ENCODE measurements at places on chromosomes 2 and 18.
A peak's percentile ranks its signal among the peaks of the same experiment; 100 is the strongest.

DNA sequence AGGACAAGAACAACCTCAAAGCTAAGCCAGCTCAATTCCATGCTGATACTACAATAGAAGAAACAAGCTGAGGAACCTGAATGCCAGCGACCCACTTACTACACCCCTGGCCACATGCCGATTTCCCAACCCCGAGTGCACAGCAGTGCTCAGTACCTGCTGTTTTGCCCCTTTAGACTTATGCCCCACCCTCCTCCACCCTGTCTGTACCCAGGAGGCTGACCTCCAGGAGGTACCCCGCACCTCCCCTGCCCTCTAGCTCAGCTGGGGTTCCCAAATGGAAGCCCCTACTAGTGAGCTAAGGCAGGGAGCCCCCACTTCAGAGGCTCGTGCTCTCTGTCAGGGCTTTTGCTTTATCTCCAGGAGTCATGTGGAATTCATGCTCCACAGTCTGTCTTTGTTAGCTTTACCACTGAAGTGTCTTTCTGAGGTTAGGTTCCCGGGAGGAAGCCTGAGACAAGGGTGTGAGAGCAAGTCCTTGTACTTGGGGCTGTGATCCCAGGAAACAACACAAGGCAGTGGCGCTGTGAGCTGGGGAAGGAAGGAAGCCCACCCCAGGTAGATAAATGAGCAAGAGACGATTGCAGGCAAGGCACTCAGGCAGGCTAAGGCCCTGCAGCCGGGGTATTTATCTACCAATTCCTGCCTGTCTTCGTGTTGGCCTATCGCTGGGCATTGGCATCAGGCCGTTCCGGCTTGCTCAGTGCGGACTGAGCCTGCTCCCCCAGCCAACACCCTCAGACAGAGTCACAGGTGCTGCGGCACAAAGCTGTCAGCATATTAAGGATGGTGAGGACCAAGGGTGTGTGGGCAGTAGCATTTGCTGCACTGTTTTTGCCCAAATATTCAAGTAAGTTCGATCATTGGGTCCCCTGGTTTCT is 220.5 kb downstream of the CYP26B1 start:
- DNase-seq: no peak

- DNase-seq: peak; percentile 21
Measured at GRCh38 chr2:181656450-181657291, at the start of gene CERKL. Gene CERKL, minus strand, starts transcription at chr2:181657105. Its CDS starts 99 bp downstream, at chr2:181657006.

- peak; percentile 34 for DNase-seq
Measured at GRCh38 chr18:3305354-3305762, 43.4 kb downstream of the MYL12B start.

GRCh38 chr2:152549423-152549822 is 167.8 kb downstream of the PRPF40A start:
- no peak for DNase-seq

DNA sequence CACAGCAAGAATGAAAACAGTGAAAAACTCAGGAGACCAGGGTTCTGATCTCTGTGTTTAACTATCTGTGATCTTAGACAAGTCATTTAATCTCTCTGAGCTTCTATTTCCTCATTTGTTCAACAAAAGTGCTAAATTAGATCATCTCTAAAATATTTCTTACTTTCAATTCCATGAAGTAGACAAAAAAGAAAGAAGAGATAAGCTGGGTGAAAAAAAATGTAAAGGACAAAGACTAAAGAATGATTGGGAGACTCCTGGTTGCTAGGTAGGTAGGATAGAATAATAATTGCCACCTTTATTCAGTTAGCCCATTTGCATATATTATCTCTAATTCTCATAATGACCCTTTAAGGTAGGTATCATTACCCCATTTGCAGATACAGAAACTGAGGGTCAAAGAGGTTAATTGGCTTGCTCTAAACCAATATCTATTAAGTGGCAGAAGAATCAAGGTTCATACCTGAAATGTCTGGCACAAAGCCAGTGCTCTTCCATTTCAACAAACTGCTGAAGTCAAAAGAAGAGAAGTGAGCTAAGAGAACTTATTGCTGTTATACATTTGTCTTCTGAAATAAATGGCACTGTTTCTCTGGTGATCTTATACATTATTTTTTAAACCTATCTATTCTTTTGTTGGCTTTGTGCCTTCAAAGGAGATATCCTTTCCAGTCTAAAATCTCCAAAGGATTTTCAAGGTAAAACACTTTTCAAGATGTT is 141.7 kb downstream of the OTX1 start:
- no peak for DNase-seq

DNA sequence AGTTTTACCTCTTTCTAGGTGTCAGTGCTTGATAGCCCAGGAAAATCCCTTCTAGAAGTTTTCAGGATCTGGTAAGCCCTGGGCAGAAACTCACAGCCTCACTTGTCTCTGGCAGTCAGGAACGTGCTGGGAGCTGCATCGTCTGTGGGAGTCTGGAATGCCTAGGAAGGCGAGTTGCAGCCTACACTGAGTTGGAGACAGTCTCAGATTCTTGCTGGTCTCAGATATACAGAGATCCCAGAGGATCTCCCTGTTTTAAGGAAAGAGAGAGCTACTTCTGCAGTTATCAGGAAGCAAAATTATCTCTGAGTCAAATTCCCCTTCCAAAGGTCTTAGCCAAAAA is 104.4 kb upstream of the CDC42EP3 start:
- DNase-seq: no peak

- DNase-seq: no peak
Measured at GRCh38 chr2:175567435-175568061, 386.0 kb upstream of the ATP5MC3 start.

- no peak for DNase-seq
Measured at GRCh38 chr2:160174322-160174721, 25.8 kb downstream of the ITGB6 start.

GRCh38 chr18:74597034-74597661 is 522 bp upstream of the ZNF407 start:
- DNase-seq: peak; percentile 76

- DNase-seq: no peak
Measured at GRCh38 chr2:126995621-126996377, 97.1 kb downstream of the TEX51 start.

GRCh38 chr18:47696870-47697269 is 233.6 kb downstream of the SMAD2 start:
- no peak for DNase-seq

GRCh38 chr2:3450385-3451010 is 68.8 kb downstream of the ADI1 start:
- no peak for DNase-seq

GRCh38 chr2:128563348-128563687 is 244.7 kb upstream of the HS6ST1 start:
- no peak for DNase-seq

- peak; percentile 35 for DNase-seq
Measured at GRCh38 chr2:99485411-99485810, 4.4 kb downstream of the REV1 start.

DNA sequence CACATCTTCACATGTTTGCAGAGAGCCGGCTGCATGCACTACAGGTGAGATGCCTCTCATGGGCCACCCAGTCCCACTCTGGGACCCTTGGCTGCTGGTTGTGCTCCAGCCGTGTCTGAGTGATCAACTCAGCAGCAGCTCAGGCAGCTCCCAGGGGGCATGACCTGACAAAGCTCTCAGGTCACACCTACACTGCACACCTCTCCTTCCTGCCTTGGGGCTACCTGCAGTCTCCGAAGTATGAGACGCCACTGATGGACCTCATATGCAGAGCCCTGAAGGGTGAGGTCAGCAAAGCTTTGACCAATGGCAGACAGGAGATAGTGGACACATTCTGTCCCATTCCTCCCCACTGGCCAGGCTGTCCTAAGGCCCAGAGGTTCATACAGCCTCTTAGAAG is 51.4 kb downstream of the LBH start:
- DNase-seq: no peak

- DNase-seq: no peak
Measured at GRCh38 chr2:74101574-74102300, 46.0 kb downstream of the BOLA3 start.

DNA sequence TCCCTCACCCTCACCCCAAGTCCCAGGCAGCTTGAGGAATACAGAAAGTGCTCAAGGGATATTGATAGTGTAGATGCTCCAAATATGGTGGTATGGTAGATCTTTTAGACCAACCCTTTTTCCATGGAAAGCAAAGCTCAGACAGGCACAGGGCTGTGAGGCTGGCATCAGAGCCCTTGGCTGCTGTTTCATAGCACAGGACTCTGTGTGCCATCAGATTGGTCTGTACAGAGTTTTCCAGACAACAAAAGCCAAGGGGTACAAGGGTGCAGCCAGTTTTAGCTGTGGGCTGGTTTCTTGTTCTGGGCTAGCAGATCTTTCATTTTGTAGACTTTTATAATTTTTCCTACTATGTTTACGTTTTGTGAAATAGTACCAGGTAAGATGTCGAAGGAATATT is 296.9 kb upstream of the TNP1 start:
- no peak for DNase-seq

DNA sequence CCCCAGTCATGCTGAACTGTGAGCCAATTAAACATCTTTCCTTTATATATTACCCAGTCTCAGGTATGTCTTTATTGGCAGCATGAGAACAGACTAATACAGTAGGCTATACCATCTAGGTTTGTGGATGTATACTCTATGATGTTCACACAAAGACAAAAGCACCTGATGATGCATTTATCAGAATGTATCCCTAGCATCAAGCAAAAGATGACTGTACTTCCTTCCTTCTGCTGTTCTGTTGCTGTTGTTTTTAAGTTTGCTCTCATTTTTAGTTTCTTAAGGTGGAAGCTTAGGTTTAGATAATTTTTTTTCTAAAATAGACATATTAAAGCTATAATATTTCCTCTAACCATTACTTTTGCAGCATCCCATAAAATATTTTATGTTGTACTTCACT is 12.4 kb downstream of the ZSCAN30 start:
- no peak for DNase-seq

DNA sequence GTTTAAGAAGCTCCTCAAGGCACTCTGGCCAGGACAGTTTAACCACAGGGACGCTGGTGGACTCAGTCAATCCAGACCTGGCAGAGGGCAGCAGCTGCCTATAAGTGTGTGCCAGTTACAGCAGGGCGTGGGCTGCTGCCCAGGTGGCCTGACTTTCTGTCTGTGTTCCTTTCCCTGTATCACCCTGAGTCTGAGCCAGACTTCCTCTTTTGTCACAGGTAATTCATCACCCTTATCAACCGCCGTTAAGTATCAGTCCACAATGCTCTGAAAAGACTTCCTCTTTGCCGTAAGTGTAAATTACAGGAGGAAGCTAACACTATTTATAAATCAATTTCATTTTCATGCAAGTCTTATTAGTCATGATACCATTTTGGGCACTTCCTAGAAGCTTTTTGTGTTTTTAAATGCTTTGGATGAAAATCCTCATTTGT is 7.0 kb downstream of the LPIN1 start:
- DNase-seq: peak; percentile 68

DNA sequence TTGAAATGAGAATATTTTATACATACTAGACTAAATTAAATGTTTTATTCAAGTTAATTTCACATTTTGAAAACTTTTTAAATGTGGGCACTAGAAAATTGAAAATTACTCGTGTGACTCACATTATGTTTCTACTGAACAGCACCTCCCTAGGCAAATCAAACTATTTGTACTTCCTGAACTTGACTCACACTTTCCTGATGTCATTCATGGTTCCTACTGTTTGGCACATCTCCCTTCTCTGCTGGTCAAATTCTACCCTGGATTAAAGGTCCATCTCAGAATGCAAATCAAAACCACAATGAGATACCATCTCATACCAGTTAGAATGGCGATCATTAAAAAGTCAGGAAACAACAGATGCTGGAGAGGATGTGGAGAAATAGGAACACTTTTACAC is 16.7 kb downstream of the LHCGR start:
- no peak for DNase-seq

DNA sequence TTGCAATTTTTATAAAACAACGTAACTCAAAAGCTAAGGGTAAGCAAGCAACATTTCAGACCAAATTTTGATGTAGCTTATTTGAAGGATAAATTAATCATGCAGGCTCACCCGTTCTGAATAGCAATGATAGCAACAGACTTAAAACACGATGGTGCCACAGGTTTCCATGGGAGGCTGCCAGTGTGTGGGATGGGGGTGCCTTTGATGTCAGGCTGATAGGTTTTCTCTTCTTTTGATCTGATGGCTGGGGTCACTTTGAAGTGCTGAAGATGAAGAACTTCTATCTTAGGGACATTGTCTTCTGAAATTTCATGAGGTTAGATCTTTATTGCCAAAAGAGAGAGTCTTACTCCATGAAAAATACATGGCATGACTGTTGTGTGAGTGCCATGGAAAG is 206.8 kb downstream of the LPIN1 start:
- no peak for DNase-seq

- DNase-seq: peak; percentile 12
Measured at GRCh38 chr2:170813611-170814532, 2.8 kb upstream of the GAD1 start.

GRCh38 chr2:96808176-96808837 is 7.8 kb upstream of the CNNM3 start:
- no peak for DNase-seq

DNA sequence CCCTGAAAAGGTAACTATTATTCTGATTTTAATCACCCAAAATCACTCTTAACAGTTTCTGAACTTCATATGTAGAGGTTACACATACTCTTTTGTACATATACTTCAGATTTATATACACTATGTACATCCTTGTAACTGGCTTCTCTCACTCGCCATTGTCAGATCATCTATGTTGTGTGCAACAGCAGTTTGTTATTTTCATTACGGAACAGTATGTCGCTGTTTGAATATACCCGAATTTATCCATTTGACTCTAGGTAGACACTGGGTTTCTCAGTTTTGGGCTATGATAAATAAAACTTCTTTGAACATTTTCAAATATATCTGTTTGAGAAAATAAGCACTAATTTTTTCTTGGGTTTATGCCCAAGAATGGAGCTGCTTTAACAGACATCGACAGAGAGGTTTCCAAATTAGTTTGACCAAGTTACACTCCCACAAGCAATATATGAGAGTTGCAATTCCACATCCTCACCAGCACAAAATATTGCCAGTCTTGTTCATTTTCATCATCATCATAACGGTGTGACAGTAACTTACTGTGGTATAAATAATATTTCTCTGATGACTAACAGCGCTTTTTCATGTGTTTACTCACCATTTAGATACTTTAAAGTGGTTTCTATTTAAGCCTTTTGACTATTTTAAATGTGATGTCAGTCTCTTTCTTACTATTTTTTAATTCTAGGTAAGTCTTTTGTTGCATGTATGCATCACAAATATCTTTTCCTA is 80.9 kb downstream of the SMC6 start:
- no peak for DNase-seq

DNA sequence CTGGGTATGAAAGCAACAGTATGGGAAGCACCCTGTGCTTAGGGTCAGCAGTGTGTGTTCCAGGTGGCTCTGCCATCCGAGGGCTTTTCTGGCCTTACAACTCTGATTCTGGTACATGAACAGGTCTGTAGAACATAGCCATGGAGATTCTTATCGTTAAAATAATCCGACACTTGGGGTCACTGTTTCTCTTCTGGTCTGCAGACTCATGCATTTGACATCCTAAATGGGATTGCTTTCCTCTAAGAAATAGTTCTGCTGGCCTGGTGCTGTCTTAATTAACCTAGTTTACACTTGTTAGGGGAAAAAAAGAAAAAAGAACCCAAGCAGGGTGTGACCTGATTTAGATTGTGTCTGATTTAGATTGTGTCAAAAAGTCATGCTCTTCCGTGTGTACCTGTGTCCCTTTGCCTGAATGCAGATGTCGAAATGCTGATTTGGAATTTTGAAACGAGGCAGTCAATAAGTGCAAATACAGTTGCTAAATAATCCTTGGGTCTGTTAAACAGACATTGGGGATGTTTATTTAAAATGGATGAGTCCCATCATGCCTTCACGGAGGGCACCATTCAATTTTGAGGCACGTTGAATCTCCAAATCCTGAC is 59.6 kb downstream of the TRPM8 start:
- peak; percentile 8 for DNase-seq
